MCF 10A (cell line): ENCODE measurements at places on chromosomes 3 and 15. TPM values are rescaled to one million over a fixed set of nuclear protein-coding genes. Genes with fewer than 3 reads are reported as not detected.

Gene COX5A
- total RNA-seq, result 295 and 339 TPM in 2 replicates

Gene GRIP2
- not detected in 2 replicates for total RNA-seq

Gene EXD1
- 0.12 and 0.37 TPM in 2 replicates for total RNA-seq

Gene SPATA12
- 0.12 TPM in 1 of 2 replicates, not detected in the other for total RNA-seq

Gene ROPN1
- not detected in 2 replicates for total RNA-seq

Gene MYO5C
- total RNA-seq, result 25.7 and 29.4 TPM in 2 replicates

Gene C3orf22
- total RNA-seq, result not detected in 2 replicates

DNA sequence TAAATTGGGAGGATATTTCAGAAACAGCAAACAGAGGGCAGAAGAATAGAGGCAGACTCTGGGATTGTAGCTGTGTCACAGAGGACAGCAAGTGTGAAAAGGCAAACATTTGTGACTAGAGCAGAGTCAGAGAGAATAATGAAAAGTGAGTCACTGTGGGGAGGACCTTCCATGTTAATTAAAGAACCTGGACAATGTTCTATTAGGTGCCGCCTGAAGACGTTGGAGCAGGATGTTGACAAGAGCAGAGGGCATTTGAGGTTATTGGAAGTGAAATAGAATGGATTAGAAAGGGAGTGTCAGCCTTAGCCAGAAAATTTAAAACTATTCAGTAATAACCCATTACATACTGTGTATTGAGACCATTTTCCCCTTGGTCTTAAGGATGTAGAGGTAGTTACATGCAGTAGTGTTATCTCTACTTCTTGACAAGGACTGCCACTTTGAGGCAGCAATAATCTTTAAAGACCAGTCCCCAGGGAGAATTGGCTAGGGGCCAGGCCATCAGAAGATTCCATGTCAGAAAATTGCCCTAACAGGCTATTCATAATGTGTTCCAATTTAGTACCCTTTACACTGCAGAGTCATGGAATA, 5.8 kb downstream of the ACKR2 start:
- H3K27ac ChIP-seq, result no peak overlapping the region
- no peaks in the 10 kb centered on the region for H3K27me3 ChIP-seq
- H3K4me3 ChIP-seq, result no peak overlapping the region
- DNase-seq, result no peak
- H3K4me1 ChIP-seq, result peaks cover 20% of the 10 kb centered on the region
- no peaks in the 10 kb centered on the region for H3K36me3 ChIP-seq

DNA sequence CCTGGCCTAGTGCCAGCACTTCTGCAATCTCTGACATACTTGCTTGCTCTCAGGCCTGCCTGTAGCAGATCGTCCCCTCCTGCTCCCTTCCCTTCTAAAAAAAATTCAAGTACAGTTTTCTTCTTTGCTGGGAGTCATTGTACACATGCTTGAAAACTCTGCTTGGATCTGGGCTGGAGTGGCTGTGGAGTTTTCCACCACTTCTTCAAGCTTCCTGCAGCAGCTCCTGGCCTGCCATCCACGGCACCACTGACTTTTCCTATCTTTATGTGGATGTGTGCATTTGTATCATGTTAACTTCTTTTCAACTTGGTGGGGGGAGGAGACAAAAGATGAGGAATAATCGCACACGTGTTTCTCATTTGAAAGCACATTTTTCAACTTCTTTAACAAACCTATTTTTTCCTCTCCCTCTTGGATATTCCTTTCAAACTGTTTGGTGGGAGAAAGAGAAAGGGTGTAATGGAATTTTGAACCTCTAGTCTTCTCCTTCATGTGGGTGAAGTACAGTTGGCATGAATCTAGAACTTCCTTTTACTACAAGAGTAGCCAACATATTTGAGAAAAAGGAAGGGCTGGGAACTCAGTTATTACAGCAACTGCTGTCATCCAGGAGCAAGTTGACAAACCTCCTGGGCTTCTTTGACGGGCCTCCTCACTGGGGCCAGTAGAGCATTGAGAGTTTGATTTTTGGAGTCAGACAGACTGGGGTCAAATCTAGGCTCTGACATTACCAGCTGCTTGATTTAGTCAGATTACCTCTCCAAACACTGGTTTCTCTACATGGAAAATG, 61.2 kb upstream of the LRTM1 start:
- no peaks in the 10 kb centered on the region for H3K27me3 ChIP-seq
- no peak overlapping the region for H3K27ac ChIP-seq
- H3K36me3 ChIP-seq, result peaks cover 10% of the 10 kb centered on the region
- H3K4me3 ChIP-seq, result no peak overlapping the region
- peak; percentile 54 for DNase-seq
- peaks cover 21% of the 10 kb centered on the region for H3K4me1 ChIP-seq

GRCh38 chr15:74036271-74037170, 42.0 kb downstream of the PML start:
- no peaks in the 10 kb centered on the region for H3K27me3 ChIP-seq
- DNase-seq, result peak; percentile 56
- H3K27ac ChIP-seq, result peak overlapping the region; percentile 32
- H3K4me1 ChIP-seq, result peaks cover 19% of the 10 kb centered on the region
- peaks cover 58% of the 10 kb centered on the region for H3K36me3 ChIP-seq
- H3K4me3 ChIP-seq, result no peak overlapping the region

- no peak for DNase-seq
- no peak overlapping the region for H3K27ac ChIP-seq
- H3K36me3 ChIP-seq, result no peaks in the 10 kb centered on the region
Observed at GRCh38 chr3:76132154-76132470, 346.8 kb upstream of the ZNF717 start.

GRCh38 chr3:16109929-16110328, 64.6 kb upstream of the GALNT15 start:
- DNase-seq, result no peak
- H3K4me3 ChIP-seq, result no peak overlapping the region
- H3K4me1 ChIP-seq, result peaks cover 6% of the 10 kb centered on the region
- H3K27me3 ChIP-seq, result no peaks in the 10 kb centered on the region

DNA sequence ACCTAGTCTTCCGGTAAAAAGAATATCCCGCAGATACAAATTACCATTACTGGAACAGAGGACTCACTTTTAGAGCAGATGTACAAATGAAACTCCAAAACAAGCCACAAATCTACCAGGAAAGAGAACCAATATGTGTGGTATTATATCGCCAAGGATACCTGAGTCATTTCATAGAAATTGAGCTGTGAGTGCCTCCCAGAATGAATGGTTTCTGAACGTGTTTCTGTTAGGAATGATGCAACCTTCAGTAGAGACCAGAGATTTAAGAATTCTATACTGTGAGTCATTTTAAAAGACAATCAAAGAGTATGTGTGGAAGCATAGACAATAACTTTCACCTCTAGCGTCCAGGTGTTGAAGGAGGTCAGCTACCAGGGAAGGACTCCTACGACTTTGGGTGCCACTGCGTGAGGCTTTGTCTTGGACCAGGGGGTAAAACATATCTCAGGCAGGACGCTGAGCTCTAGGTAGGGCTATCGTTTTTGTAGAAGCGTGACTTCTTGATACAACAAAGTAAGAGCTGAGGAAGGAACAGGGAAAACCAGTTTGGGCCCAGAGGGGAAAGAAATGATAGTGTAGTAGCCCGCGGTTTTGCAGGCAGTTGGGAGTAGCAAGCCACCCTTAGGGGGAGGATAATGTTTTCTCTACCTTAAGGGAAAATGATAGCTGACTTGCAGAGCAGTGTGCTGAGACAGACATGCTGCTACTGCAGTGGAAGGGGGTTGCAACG, 210.4 kb downstream of the TP63 start:
- H3K27ac ChIP-seq, result peak overlapping the region; percentile 99
- no peaks in the 10 kb centered on the region for H3K27me3 ChIP-seq
- peak; percentile 94 for DNase-seq
- H3K4me3 ChIP-seq, result peak overlapping the region; percentile 57

DNA sequence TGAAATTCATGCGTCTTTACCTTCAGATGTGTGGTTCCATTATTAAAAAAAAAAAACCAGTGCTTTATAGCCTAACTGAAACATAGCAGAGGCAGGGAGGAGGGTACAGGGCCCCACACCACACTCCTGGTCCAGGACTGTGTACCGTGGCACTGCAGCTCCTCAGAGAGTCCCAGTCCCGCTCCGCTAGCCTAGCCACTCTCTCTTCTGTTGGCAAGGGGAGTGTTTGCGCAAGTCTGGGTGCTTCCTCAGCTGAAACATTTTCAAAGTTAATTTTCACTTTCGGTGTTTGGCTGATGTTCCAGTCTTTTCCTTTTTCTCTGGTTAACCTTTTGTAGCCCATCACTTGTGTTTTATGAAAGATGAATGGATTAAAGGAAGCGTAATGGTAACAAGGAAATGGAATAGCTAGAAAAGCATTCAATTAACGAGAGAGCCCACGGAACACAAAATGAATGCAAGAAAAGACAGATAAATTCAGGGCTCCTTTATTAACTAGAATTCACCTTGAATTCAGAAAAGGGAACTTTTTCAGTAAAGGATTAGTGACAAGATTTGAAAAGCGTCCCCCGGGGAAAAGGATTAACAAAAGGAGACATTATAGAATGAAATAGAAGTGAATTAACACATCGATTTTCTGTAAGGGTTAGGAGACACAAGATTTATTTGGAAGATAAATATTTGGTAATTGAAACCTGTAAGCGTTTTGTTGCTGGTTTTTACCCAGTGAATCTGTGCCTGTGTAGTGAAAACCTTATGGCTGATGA, 177.0 kb downstream of the CACNA2D3 start:
- no peaks in the 10 kb centered on the region for H3K36me3 ChIP-seq
- H3K27me3 ChIP-seq, result peaks cover 33% of the 10 kb centered on the region
- no peaks in the 10 kb centered on the region for H3K4me1 ChIP-seq
- no peak for DNase-seq

- no peak overlapping the region for H3K27ac ChIP-seq
- H3K36me3 ChIP-seq, result no peaks in the 10 kb centered on the region
- H3K4me3 ChIP-seq, result no peak overlapping the region
- H3K4me1 ChIP-seq, result no peaks in the 10 kb centered on the region
Observed at GRCh38 chr3:27079427-27080257, 289.5 kb downstream of the NEK10 start.

- H3K4me3 ChIP-seq, result no peak overlapping the region
- no peak overlapping the region for H3K27ac ChIP-seq
- DNase-seq, result no peak
- peaks cover 5% of the 10 kb centered on the region for H3K36me3 ChIP-seq
- peaks cover 6% of the 10 kb centered on the region for H3K4me1 ChIP-seq
Observed at GRCh38 chr3:81544385-81544784, 217.1 kb downstream of the GBE1 start.

DNA sequence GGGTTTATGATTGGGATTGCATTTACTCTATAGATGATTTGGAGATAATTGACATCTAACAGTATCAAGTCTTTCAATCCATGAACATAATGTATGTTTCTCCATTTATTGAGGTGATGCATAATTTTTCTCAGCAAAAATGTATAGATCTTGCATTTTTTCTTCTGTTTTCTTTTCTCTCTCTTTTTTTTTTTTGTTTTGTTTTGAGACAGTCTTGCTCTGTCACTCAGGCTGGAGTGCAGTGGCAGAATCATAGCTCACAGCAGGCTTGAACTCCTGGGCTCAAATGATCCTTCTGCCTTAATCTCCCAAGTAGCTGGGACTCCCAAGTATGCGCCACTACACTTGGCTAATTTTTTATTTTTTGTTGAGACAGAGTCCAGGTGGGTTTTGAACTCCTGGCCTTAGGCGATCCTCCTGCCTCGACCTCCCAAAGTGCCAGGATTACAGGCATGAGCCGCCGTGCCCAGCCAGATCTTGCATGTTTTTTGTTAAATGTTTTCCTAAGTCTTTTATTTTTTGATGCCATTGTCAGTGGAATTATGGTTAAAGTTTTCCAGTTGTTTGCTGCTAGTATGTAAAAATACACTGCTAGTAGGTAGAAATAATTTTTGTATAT, 3.1 kb downstream of the LMLN start:
- H3K27ac ChIP-seq, result no peak overlapping the region
- peaks cover 20% of the 10 kb centered on the region for H3K36me3 ChIP-seq
- no peaks in the 10 kb centered on the region for H3K27me3 ChIP-seq
- H3K4me1 ChIP-seq, result peaks cover 34% of the 10 kb centered on the region
- no peak for DNase-seq

- no peak overlapping the region for H3K27ac ChIP-seq
- no peak for DNase-seq
- H3K4me3 ChIP-seq, result no peak overlapping the region
- H3K36me3 ChIP-seq, result peaks cover 73% of the 10 kb centered on the region
- peaks cover 13% of the 10 kb centered on the region for H3K4me1 ChIP-seq
- no peaks in the 10 kb centered on the region for H3K27me3 ChIP-seq
Observed at GRCh38 chr3:98811048-98811447, 47.9 kb downstream of the ST3GAL6 start.

DNA sequence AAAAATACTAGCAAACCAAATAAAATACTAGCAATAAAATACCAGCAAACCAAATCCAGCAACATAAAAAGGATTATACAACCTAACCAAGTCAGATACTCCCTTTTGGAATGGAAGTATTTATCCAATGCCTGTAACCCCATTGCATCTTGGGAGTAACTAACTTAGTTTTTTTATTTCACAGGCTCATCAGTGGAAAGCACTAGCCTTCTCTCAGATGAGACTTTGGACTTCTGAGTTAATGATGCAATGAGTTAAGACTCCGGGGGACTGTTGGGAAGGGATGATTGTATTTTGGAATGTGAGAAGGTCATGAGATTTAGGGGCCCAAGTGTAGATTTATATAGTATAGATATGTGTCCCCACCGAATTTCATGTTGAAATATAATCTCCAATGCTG, 41.2 kb downstream of the POLQ start:
- H3K4me3 ChIP-seq, result no peak overlapping the region
- no peak overlapping the region for H3K27ac ChIP-seq
- peaks cover 10% of the 10 kb centered on the region for H3K36me3 ChIP-seq
- no peak for DNase-seq

DNA sequence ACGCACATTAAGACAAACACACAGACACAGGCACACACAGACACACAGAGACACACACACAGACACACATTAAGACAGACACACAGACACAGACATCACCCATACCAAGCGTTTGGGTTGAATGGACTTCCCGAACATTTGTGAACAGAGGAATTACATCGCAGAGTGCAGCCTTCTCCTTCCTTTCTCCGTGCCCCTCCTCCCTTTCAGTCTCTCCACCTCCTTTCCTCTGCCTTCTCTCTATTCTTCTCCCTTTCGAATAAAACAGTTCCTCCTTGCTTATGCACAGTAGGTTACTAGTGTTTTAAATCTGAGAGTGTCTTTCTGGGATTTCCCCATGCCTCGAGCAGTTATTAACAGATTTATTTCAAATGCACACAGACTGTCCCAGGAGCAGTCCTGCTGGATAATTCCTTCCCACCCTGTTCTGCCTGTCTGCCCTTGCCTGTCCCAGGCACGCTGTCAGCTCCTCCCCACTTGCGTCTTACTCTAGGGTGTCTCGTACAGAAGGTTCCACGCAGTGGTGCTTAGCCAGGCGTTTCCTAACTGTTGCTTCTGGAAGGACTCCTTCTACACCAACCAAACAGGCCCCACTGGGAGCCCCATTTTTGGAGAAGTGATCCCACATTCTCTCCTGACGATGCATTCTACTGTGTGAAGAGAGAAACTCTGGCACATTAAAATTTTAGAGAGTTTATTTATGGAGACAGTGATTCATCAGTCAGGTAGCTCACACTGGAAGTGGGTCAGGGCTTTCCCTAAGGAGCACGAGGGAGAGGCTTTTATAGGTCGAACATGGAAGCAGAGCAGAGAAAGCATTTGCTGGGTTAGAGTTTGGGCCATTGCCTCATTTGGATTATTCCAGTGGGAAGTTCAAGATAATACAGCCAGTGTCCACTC, 163.8 kb downstream of the SV2B start:
- H3K4me3 ChIP-seq, result no peak overlapping the region
- no peaks in the 10 kb centered on the region for H3K4me1 ChIP-seq
- DNase-seq, result peak; percentile 40
- no peaks in the 10 kb centered on the region for H3K27me3 ChIP-seq
- no peak overlapping the region for H3K27ac ChIP-seq

- H3K27ac ChIP-seq, result no peak overlapping the region
- H3K4me3 ChIP-seq, result no peak overlapping the region
- H3K4me1 ChIP-seq, result no peaks in the 10 kb centered on the region
- no peak for DNase-seq
- H3K27me3 ChIP-seq, result no peaks in the 10 kb centered on the region
- H3K36me3 ChIP-seq, result peaks cover 73% of the 10 kb centered on the region
Observed at GRCh38 chr15:39976291-39977274, 42.7 kb downstream of the EIF2AK4 start.
